Muscle of arm (tissue), 14 donors: ENCODE measurements at places on chromosomes 5 and 9. TPM values are rescaled to one million over a fixed set of nuclear protein-coding genes. Genes with fewer than 3 reads are reported as not detected.

FABP6 gene
- polyA plus RNA-seq: not detected

NXNL2 gene
- 0.42 TPM for polyA plus RNA-seq

CORO2A gene
- polyA plus RNA-seq: 0.32 TPM

GPX8 gene
- 105 TPM for polyA plus RNA-seq

LRRC26 gene
- polyA plus RNA-seq: not detected

ANKRD34B gene
- polyA plus RNA-seq: 0.85 TPM

C6 gene
- polyA plus RNA-seq: not detected

ACTBL2 gene
- polyA plus RNA-seq: not detected

FOXD4L3 gene
- not detected for polyA plus RNA-seq

FUT7 gene
- polyA plus RNA-seq: not detected

ANKRD31 gene
- polyA plus RNA-seq: not detected

PTPN3 gene
- polyA plus RNA-seq: 4.4 TPM

NAA35 gene
- 23.2 TPM for polyA plus RNA-seq

F2RL1 gene
- 0.38 TPM for polyA plus RNA-seq

CARD6 gene
- polyA plus RNA-seq: 2.5 TPM

ZNF618 gene
- 17.3 TPM for polyA plus RNA-seq

PTGS1 gene
- polyA plus RNA-seq: 4.4 TPM

TRAF1 gene
- not detected for polyA plus RNA-seq

C7 gene
- not detected for polyA plus RNA-seq

SLC27A4 gene
- polyA plus RNA-seq: not detected
